Stimulated activated naive B cell treated with anti-CD40 and anti-IgM and Interleukin-4, amounts not matched to agents 10 μg/mL and 1 μg/mL and 100 μg/mL, for 72 hours (primary cell): ENCODE measurements at places on chromosomes 5 and 9.

DNA sequence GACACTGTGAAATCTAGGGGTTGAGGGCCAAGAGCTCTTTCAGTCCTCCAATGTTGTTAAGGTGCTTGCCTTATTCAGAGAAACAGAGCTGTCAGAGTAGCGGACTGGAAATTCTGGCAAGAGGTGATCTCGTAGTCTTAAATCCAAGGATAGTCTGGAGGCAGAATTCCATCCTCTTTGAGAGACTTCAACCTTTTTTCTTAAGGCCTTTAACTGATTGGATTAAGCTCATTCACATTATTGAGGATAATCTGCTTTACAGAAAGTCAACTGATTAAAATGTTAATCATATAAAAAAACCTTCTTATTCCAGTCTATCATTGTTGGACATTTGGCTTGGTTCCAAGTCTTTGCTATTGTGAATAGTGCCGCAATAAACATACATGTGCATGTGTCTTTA, 243.1 kb upstream of the COX7C start:
- no peak for DNase-seq

DNA sequence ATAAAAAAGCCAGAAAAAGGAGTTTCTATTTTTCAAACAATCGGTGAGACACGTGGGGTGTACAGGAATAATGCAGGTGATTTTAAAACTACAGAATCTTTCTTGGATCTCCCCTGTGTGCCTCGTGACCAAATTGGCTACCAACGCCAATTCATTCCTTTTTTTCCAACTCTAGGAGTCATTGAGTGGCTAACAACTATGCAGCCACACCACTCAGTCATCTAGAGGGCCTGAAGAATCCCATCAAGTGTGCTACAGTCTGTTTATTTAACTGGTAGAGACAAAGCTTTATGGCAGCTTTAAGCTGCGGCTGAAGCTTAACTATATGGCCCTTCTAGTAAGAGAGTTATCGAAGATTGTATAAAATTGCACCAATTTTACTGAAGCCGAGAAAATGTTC, 113.1 kb upstream of the NIPBL start:
- DNase-seq: no peak

DNA sequence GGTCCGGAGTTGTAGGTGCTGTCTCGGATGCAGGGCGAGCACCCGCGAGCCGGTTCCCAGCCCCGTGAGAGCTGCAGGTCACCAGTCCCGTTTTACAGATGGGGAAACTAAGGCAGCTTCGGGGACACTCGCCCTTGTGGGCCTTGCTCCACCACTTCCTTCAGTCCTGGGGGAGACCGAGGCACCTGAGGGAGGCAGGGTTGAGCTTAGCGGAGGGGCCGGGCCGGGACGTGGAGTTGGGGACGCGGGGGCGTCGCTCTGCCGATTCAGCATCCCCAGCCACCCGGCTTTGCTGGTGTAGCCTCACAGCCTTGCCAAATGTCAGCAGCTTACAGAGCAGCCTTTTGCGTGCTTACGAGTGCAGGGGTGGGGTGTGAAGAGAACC, 530 bp downstream of the BBLN start:
- DNase-seq: peak; percentile 26

DNA sequence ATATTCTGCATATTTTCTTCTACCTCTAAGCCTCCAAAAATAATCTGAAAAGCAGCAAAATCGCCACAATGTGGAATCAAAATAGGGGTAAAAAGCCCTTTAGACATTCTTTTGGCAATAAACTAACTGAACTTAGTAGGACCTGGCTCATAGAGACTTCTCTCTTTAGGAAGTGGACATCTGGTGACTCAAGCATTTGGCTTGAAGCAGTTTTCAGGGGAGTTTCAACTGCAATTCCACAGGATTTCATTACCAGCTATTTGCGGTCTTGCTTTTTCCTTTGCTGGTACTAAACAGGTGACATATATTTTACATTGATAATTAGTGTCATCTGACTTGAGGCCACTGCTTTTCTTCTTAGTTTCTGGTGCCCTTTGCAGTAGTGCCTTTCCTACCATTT, 173.2 kb upstream of the FBN2 start:
- no peak for DNase-seq

- peak; percentile 6 for DNase-seq
Measured at GRCh38 chr9:92476962-92477361, 5.3 kb downstream of the ASPN start.

DNA sequence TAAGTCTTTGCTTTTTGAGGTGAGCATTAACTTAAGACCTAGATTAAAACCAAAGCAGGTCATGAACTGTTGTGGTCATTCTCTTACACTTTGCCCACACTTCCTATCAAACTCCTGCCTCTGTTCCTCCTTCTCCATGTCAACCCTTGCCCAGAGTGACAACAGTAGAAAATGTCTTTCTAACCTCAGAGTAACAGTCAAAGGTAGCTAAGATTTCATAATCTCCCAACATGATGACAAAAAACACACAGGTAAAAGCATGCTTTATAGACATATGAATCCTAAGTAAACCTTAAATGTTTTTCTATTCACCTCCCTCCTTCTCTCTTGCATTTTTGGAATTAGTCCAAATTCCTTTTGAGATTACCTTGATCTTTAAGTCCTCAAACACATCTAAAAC, 422.3 kb downstream of the SPATA31D1 start:
- DNase-seq: no peak

GRCh38 chr5:68961762-68962161, 132.1 kb upstream of the SLC30A5 start:
- DNase-seq: no peak
